Mesothelial cell of epicardium (in vitro differentiated cells): ENCODE measurements at places on chromosomes 1 and 21.

GRCh38 chr1:66938613-66939012 lies 13.8 kb downstream of the MIER1 start:
- no peak for DNase-seq

DNA sequence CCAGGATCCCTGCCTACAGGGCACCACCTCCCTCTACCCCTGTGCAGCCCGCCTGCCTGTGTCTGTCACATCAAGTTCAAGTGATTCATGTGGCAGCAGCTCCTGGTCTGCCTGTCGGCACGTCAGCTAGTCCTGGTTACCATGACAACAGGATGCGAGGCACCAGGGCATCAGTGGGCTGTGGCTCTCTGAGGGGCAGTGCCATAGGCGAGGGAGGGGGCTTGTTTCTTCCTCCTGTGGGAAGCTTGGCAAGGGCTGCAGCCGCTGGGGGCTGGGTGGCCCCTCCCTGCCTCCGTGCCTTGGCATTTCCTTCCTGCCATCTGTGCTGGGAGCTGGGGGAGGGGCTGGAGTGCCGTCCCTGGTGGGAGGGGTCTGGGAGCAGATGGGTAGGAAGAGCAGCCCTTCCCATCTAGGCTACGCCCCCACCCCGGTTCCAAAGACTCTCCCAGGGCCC lies 43.1 kb downstream of the FOXO6 start:
- DNase-seq, result no peak

GRCh38 chr1:182086136-182086535 lies 24.6 kb upstream of the ZNF648 start:
- no peak for DNase-seq

- no peak for DNase-seq
Observed at GRCh38 chr1:186202271-186202764, 172.7 kb downstream of the TPR start.

DNA sequence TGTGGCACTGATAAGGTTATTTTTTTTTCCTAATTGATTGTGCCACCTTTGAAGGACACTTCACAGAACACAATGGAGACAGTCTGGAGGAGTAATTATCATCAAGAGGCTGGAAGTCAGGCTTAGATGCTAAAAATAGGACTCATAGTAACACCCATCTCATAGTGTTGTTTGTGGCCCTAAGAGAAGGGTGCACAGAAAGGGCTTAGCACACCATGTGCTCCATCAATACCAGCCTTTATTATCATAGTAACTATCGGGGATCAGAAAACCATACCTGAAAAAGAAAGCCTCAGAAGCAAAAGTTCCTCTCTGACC lies 11.9 kb downstream of the NIPAL3 start:
- DNase-seq, result no peak

- no peak for DNase-seq
Observed at GRCh38 chr1:6907676-6908434, 122.6 kb downstream of the CAMTA1 start.

GRCh38 chr1:58992643-58993042 lies 208.8 kb upstream of the JUN start:
- DNase-seq, result no peak

- no peak for DNase-seq
Observed at GRCh38 chr21:28592205-28592865, 400.3 kb downstream of the LTN1 start.

- DNase-seq, result no peak
Observed at GRCh38 chr21:37787456-37787855, 128.8 kb downstream of the KCNJ6 start.

- DNase-seq, result no peak
Observed at GRCh38 chr21:38864964-38865363, 59.2 kb downstream of the ETS2 start.

DNA sequence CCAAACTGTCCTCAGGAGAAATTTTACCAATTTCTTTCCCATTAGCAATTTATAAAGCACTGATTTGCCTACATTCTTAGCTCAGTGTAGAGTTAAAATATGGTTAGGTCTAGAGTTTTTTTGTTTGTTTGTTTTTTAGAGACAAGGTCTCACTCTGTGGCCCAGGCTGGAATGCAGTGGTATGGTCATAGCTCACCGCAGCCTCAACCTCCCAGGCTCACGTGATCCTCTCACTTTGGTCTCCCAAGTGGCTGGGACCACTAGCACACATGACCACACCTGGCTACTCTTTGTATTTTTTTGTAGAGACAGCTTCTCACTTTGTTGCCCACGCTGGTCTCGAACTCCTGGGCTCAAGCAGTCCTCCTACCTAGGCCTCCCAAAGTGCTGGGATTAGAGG lies 10.6 kb upstream of the RALGPS2 start:
- DNase-seq, result no peak

DNA sequence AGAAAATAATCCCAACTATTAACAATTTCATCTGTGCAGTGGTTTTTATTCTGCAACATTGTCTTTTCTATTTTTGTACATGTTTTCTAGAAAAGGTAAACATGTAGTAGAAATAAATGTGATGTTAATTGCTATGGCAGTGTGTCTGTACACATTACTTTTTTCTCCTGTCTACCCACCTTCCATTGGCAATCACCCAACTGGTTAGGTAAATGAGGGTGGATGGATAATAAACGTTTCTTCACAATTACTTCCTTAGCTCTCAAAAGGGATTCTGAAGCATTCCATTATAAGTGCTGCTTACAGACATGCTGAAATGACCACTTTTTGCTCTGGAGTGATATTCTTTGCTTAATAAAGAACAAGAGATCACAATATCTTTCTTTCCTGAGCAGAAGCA lies 61.4 kb downstream of the MAGI3 start:
- DNase-seq, result no peak

DNA sequence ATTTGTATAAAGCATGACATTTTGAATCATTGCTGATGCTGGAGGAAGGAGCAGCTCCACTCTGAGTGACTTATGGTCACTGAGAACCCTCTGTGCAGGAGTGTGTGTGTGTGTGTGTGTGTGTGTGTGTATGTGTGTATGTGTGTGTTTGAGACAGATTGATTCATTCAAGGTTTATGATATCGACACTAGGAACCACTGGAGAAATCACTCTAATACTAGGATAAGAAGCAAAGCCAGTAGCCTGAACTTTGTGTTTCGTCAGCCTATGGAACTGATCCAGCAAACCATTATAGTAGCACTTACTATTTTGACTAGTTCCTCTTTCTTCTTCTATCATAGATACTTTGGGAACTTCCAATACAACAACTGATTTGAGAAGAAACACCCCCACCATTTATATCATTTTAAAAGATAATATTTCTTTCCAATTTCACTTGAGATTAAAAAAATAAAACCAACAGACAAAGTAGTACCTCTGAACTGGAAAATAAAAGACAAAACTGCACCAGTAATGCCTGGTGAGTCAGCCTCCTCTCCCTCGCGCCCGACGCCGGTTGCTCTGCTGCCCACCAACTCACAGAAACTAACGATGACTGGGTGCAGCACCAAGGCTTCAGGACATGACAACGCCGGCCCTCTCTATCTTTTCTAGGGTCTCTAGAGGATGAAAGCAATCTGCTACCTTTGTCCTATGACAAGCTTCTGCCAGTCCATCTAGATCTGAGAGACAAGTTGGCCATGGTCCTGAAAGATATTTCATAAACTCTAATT lies 20.9 kb downstream of the SLAMF1 start:
- DNase-seq, result no peak
